ENCODE measurements at places on chromosomes 12 and 14.

DNA sequence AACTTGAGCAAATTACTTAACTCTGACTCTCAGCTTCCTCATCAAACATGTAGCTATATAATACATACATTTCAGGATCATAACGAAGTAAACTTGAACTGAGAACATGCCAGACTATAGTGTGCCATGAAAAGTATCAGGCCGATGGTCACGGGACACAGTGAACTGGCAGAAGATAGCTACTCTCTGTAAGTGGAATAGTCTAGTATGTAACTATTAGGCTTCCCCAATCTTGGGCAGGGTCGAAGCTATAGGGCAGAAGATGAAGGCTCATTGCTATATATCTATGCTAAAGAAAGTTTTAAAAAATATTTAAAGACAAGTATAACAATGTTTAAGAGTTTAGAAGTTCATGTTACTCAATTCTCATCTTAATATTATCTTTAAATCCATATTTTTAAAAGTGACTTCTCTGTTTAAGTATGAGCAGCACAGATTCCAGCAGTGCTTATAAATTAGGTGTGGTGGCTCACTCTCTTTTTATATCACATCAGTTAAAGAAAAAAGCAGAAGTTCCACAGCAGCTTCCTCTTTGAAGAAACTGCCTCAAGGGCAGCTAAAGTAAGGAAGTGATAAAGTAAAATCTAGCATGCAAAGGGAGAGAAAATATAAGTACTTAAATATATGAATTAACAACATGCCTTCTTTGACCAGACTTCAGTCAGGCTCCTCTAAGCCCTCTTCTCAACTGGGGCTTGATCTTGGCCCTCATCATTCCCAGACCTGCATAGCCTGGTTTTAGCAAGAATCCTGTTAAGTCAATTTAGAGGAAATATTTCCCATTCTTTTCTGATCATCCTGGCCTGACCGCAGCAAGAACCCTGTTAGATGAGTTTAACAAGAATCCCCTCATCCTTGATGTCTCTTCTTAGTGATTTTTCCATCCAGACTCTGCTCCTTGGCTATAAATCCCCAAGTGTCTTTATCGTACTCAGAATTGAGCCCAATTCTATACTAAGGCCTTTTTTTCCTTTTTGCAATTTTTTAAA, 8.4 kb upstream of the GLIPR1 start:
- no peak for DNase-seq

DNA sequence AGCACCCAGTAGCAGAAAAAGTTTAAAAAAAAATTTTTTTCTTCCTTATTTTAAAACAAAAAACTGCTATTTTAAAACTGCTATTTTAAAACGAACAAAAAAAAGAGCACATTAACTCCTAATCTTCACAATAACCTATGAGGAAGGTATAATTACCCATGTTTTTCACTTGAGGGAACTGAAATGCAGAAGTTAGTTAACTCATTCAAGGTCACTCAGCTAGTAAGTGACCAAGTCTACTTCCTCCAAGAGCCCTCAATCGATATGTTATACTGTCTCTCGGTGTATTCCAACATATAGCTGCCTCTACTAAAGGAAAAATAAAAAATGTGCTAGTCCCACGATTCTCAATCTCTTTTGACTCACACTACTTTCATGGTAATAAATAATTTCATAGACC, 7.8 kb downstream of the RPAP3 start:
- no peak for DNase-seq

- no peak for DNase-seq
Measured at GRCh38 chr12:98696036-98696646, 51.1 kb downstream of the APAF1 start.

DNA sequence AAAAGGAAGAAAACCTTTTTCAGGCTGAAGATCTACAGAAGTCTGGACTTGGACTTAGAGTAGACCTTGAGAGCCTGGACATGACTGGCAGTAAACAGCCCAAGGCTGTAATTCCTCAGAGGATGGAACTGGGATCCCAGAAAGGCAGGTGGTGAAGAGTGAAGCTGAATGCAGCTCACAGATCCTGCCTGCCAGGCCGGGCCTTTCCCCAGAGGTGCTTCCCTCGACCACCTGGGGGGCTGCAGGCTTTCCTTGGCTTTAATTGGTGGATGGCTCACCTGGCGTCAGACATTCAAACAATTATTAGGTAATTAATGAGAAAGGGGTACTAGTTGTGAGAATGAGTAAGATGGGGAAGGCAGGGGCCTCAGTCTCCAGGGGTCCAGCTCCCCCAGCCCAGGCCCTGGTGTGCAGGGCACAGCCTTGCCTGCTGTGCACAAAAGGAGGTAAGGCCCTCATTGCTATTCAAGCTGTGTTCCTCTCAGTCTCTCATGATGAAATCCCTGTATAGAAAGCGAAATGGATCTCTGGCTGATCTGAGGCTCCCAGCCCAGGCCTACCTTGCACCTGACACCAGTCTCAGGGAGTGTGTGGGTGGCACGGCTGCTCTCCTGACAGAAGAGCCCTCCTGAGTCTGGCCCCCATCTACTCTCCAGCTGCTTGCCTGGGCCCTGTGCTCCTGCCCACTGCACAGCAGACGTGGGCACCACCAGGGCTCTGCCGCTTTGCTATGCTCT, 63.0 kb upstream of the TCL1A start:
- DNase-seq, result no peak

- no peak for DNase-seq
Measured at GRCh38 chr12:65606008-65606766, 218.1 kb upstream of the HMGA2 start.

- DNase-seq, result no peak
Measured at GRCh38 chr14:104858811-104859426, 6.1 kb upstream of the CEP170B start.

DNA sequence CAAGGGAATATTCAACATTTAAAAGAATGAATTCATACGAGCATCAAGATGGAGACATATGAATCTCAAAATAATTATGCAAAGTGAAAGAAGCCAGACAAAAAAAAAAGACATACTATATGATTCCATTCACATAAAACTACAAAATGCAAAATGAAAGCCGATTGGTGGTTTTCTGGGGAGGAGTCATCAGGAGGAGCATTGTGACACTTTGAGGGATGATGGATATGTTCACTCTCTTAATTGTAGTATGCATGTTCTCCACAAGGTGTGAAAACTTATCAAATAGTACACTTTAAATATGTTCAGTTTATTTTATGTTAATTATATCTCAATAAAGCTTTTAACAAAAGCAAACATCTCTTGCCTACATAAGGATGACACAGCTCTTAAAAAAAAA, 13.5 kb downstream of the OLR1 start:
- DNase-seq, result no peak

DNA sequence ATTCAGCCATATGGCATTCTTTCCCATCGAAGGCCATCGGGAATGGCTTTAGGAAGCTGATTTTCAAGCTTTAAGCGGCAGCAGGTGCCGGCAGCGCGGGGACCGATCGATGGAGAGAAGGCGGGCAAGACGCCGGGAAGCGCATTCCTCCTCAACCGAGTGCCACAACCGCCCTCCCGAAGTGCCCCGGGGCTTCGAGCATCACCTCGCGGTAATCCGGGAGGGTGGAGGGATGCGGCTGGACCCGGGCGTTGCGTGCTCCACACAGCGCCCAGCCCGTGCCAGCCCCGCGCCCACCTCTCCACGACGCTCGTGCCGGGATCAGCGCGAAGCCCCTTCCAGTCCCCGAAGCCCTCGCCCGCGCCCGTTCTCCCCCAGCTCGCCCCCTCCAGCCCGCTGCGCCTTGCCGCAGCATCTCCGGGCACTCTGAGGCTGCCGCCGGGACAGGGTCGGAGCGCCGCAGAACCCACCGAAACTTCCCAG, 3.2 kb downstream of the USP44 start:
- DNase-seq, result no peak

- no peak for DNase-seq
Measured at GRCh38 chr12:23132357-23132756, 507.4 kb downstream of the ETNK1 start.

DNA sequence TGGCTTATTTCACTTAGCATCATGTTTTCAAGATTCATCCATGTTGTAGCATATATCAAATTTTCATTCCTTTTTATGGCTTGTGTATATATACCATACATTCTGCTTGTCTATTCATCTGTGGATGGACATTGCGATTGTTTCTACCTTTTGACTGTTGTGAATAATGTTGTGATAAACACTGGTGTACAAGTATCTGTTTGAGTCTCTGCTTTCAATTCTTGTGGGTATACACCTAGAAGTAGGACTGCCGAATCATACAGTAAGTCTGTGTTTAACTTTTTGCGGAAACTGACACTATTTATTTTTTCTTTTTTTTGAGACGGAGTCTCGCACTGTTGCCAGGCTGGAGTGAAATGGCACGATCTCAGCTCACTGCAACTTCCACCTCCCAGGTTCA, 19.6 kb upstream of the RPS6KA5 start:
- no peak for DNase-seq

DNA sequence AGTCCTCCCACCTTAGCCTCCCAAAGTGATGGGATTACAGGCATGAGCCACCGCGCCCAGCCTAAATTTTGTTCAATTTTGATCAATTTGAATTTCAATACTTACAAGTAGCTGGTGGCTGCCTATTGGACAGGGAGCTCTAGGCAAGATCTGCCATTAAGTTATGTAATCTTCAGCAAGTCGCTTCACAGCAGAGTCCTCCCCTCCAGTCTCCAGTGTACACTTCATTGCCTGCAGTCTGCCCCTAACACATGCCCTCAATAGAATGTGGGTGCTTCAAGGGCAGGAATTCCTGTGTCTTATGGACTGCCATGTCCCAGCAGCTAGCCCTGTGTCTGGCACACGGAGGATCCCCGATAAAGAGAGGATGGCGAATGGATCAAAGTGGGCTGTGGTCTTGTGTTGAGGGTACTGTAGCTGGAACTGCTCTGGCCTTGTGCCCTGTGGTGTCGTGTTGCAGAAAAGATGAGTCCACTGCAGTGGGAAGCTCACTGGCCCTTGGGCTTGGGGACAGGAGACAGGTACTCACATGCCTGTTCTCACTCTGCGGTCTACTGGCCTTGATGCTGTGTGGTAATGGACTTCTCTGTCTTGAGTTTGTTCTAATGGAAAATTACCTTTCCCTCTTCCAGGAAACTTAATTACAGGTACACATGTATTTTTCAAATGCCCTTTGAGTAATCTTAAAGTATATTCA, 67.6 kb downstream of the TECPR2 start:
- no peak for DNase-seq
